Activated T-helper 2 cell treated with anti-CD3 and anti-CD28 coated beads, Interferon-gamma antibody, Interleukin-2, Interleukin-4, amounts not matched to agents 10 μg/mL and 5 μg/mL and 100 μg/mL, durations not matched to agents 14 hours and 24 hours and 36 hours (primary cell): ENCODE measurements at places on chromosomes 2 and 18. TPM values are rescaled to one million over a fixed set of nuclear protein-coding genes. Genes with fewer than 3 reads are reported as not detected.
A peak's percentile ranks its signal among the peaks of the same experiment; 100 is the strongest.

DNA sequence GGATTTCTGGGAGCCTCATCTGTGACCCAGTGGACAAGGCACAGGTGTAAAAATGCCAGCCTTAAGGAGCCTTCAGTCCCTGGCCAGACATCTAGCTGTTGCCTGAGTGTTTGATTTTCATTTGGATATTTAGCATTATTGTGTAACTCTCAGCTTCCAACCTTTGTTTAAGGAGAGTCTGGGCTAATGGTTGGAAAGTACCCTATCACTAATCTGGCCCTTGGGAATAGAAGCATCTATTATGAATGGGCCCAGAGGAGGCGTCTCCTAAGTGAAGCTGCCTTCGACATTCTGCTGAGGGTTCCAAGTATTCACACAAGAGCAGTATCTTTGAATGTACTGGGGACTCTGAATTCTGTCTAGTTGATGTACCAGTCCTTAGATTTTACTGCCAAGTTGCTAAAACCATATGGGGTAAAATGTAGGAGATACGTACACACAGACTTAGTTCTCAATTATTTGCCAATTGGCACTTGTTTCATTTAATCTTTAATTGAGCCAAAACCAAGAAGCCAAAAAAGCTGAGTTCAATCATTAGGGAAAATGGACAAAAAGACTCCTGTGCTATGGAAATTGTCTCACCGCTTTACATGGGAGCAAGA is 7.2 kb upstream of the ANKRD29 start:
- no peak overlapping the region for H3K27ac ChIP-seq
- no peak for DNase-seq
- no peaks in the 10 kb centered on the region for H3K36me3 ChIP-seq
- peaks cover 36% of the 10 kb centered on the region for H3K27me3 ChIP-seq

DNA sequence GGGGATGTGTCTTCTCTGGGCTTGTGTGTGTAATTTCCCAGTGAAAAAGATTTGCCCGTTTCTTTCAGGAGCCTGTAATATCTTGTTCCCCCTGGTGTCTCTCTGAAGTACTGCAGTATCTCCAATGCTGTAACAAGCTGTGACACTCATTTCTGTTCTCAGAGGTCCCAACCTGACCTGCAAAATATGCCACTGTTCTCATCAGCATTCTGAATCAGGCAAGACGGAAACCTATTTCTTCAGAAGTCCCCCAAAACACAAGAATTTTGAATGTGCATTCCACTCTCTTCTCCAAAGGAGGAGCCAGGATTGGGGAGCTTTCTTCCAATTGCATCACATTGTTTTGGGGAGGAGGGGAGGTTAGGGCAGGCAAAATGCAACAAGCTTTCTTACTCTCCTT is 77.0 kb upstream of the CNGA3 start:
- no peak overlapping the region for H3K27ac ChIP-seq
- no peaks in the 10 kb centered on the region for H3K36me3 ChIP-seq
- H3K4me1 ChIP-seq = no peaks in the 10 kb centered on the region
- no peak overlapping the region for H3K4me3 ChIP-seq
- peaks cover 4% of the 10 kb centered on the region for H3K27me3 ChIP-seq

GRCh38 chr2:139077099-139077737 is 297.0 kb upstream of the NXPH2 start:
- DNase-seq = no peak
- H3K4me3 ChIP-seq = no peak overlapping the region
- no peak overlapping the region for H3K27ac ChIP-seq
- H3K36me3 ChIP-seq = no peaks in the 10 kb centered on the region

DNA sequence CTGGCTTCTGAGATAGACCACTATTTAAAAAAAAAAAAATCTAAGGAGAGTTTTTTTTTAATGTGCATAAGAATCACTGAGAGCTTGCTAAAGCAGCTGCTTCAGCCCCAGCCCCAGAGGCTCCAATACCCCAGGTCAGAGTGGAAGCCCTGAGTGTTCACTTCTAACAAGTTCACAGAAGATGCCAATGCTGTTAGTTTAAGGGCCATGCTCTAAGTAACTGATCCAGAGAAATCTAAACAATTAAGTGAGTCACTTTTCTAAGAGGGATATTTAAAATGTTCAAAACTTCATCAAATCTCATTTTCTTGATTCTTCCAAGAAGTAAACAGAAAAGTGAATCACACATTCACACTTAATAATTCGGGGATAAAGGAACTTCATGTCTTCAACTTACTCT is 126.4 kb upstream of the CD226 start:
- H3K36me3 ChIP-seq = peaks cover 21% of the 10 kb centered on the region
- H3K27ac ChIP-seq = no peak overlapping the region
- peaks cover 8% of the 10 kb centered on the region for H3K4me1 ChIP-seq
- no peak overlapping the region for H3K4me3 ChIP-seq
- H3K27me3 ChIP-seq = no peaks in the 10 kb centered on the region

DNA sequence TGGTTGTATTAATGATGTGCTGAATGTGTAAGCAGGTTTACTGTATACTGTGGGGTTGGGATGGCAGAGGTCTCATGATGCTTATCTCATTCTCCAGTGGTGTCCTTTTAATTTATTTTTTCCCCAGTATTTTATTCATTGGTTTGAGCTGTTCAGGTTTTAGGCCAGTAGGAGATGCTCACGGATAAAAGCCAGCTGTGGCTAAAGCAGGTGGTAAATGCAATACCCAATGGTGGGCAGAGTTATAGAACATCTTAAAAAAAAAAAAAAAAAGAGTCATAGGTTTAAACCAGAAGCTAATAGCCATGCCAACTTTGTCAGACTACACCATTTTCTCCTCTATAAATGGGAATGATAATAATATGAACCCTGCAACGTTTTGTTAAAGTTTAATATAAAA is 57.8 kb upstream of the NEUROD1 start:
- H3K4me3 ChIP-seq = no peak overlapping the region
- no peak overlapping the region for H3K27ac ChIP-seq
- DNase-seq = no peak
- peaks cover 3% of the 10 kb centered on the region for H3K4me1 ChIP-seq

- H3K4me1 ChIP-seq = peaks cover 24% of the 10 kb centered on the region
- DNase-seq = no peak
- H3K27me3 ChIP-seq = no peaks in the 10 kb centered on the region
- peaks cover 15% of the 10 kb centered on the region for H3K36me3 ChIP-seq
These were observed 16.1 kb downstream of the MTX2 start for GRCh38 chr2:176285321-176285720.

DNA sequence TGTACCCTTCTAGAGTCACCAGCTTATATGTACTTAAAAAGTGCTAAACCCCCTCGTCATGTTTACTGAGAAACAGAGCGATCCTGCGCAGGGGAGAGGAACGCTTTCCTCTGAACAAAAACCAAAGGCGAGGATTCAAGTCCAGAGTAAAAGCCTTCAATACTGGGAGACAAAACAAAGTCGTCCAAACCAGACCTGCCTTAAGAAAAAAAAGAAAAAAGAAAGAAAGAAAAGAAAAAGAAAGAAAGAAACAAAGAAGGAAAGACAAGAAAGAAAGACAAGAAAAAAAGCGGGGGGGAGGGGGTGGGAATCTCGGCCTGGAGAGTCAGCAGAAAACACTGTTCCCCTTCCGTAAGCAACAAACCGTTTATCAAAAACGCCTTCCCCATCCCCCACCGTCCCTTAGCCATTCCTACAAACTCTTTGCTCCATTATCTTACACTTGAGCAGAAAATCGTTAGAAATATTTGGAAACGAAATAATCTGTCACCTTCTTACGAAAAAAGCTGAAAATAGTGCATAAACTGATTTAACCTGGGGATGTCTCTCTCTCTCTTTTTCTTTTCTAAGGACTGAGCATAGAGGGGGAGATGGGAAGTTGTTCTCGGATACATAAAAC is 3.3 kb downstream of the PTGR3 start:
- DNase-seq = no peak
- no peak overlapping the region for H3K27ac ChIP-seq
- H3K27me3 ChIP-seq = peaks cover 35% of the 10 kb centered on the region
- peaks cover 30% of the 10 kb centered on the region for H3K4me1 ChIP-seq

The ZNF804A gene
- not detected in 2 replicates for total RNA-seq

GRCh38 chr18:60122339-60122738 is 222.5 kb downstream of the PMAIP1 start:
- H3K27me3 ChIP-seq = no peaks in the 10 kb centered on the region
- H3K36me3 ChIP-seq = no peaks in the 10 kb centered on the region
- no peak overlapping the region for H3K27ac ChIP-seq
- DNase-seq = no peak
- no peak overlapping the region for H3K4me3 ChIP-seq

DNA sequence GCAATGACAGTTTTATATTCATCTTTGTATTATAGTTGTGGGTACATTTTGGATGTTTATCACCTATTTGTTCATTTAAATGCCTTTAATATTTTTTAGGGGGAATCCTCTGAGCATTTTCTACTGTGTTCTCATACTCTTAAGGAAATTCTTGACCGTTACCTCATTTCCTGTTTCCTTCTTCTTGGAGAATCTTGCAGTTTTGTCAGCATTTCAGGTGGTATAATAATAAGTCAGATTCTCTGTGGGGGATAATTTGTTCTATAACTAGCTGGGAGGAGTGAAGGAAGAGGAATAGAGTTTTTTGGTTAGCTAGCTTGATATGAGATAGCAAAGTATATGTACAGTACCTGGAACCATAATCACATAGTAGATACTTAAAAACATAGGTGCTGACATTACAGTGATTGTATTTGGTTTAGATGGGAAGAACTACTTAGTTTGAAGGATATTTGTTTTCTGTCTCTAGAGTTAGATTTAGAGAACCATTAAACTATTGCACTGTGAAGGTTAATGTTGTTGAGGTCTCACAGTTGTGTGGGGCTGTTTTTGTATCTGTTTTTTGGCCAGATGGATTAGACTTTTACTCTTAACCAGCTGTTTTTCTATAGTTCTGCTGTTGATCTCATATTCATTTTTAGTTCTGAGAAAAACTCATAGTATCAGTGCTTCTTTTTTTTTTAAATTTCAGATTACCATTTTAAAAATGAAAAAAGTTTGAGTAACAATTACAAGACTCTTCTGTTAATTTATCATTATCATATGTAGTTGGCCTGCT is 14.2 kb downstream of the MTX2 start:
- peaks cover 14% of the 10 kb centered on the region for H3K36me3 ChIP-seq
- H3K27ac ChIP-seq = no peak overlapping the region
- H3K4me3 ChIP-seq = no peak overlapping the region
- no peak for DNase-seq
- H3K4me1 ChIP-seq = peaks cover 21% of the 10 kb centered on the region

The CNDP1 gene
- total RNA-seq = 0.09 TPM in 2 replicates

DNA sequence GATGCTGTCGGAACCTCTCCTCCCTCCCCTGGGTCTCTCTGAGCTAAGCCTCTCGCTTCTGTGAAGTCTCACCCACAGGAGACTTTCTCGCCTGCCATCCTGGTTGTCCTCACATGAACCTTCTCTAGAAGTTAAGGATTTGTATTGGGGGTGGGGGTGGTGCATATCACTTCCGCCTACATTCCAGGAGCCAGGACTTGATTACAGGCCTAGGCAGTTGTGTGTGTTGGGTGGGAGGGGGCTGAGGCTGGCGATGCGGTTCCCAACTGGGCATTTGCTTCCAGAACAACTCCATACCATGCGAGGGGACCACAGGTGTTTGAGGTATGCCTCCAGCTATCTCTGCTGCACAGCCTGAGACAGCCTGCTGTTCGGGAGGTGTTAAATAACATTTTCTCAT is 56.8 kb upstream of the MGAT4A start:
- H3K36me3 ChIP-seq = no peaks in the 10 kb centered on the region
- no peak overlapping the region for H3K27ac ChIP-seq
- H3K4me3 ChIP-seq = no peak overlapping the region
- no peak for DNase-seq

GRCh38 chr2:127423478-127423843 is 5.2 kb downstream of the PROC start:
- H3K4me3 ChIP-seq = peak overlapping the region; percentile 41
- no peak for DNase-seq
- no peak overlapping the region for H3K27ac ChIP-seq

The REG3A gene
- not detected in 2 replicates for total RNA-seq

DNA sequence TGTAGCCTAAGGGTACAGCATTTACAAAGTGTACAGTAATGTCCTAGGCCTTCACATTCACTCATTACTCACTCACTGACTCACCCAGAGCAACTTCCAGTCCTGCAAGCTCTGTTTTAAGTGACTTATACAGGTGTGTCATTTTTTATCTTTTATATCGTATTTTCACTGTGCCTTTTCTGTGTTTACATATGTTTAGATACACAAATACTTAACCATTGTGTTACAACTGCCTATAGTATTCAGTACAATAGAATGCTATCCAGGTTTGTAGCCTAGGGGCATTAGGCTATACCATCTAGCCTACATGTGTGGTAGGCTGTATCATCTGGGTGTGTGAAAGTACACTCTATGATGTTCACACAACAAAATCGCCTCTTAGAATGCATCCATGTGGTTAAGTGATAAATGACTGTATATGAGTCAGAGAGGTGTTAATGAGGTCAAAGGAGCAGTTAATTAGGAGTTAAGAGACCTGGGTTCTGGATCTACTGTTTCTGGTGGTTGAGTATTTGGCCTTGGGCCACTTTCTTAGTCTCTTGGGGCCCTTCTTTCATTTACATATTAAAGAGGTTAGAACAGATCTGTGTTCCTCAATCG is 149.1 kb downstream of the GREB1L start:
- peaks cover 1% of the 10 kb centered on the region for H3K27me3 ChIP-seq
- H3K36me3 ChIP-seq = no peaks in the 10 kb centered on the region
- H3K27ac ChIP-seq = no peak overlapping the region
- H3K4me1 ChIP-seq = no peaks in the 10 kb centered on the region

DNA sequence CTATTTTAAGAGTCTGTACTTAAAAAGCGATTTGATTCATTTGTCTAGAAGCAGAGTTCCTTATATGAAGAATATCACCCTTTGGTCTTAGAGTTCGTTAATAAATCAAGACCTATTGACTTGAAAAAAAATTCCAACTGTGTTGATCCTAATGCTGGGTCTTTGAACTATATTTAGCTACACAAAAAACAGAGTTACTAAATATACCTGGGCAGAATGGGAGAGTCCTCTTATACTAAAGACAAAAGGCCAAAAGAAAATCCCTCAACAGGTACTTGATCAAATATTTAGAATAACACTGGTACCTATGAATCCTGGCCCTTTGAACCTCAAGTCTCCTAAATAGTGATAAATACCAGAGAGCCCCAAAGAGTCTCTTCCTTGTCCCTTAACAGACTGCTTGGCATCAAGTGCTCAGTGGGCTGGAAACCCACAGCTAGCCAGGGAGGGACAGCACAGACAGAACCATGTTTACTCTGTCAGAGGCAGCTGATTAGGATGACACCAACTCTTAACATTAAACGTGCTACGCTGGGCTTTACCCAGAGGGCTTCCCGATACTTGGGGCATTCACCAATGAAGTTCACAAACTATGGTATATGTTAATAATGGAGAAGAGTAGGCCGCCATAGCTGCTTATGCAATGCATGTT is 95.1 kb downstream of the FIGN start:
- no peak for DNase-seq
- H3K4me3 ChIP-seq = no peak overlapping the region
- no peak overlapping the region for H3K27ac ChIP-seq

DNA sequence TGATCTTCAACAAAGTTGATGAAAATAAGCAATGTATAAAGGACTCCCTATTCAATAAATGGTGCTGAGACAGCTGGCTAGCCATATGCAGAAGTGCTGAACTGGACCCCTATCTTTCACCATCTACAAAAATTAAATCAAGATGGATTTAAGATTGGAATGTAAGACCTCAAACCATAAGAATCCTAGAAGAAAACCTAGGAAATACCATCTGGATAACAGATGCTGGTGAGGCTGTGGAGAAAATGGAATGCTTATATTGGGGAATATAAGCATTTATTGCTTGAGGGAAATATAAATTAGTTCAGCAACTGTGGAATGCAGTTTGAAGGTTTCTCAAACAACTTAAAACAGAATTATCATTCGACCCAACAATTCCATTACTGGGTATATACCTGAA is 89.6 kb downstream of the GCA start:
- H3K4me3 ChIP-seq = no peak overlapping the region
